ENCODE measurements at places on chromosomes 2 and 18.

- no peak for DNase-seq
Observed at GRCh38 chr18:79910563-79911343, 40.7 kb downstream of the SLC66A2 start.

GRCh38 chr2:95526360-95527341 is 42.1 kb upstream of the TRIM43B start:
- peak; percentile 65 for DNase-seq

GRCh38 chr2:128817813-128818212 is 499.1 kb upstream of the HS6ST1 start:
- no peak for DNase-seq

- no peak for DNase-seq
Observed at GRCh38 chr18:59699750-59700534, 2.7 kb upstream of the CCBE1 start.

DNA sequence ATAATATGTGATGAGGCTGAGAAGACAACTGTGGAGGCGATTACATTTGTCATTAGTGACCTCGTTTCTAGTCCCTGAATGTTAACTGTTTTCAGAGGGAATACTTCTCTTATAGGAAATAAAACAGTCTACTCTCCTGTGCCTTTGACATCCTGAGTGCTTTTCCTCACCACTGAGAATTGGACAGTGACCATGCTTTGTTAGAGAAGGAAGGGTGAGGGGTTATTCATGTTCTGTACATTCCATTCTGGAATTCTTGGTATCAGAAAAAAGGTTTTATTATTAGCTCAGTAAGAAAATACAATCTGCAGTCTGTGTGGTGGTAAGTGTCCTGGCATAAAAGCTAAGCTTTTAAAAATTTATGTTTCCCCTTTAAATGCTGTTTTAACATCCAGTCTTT is 58.8 kb downstream of the PARD3B start:
- no peak for DNase-seq

DNA sequence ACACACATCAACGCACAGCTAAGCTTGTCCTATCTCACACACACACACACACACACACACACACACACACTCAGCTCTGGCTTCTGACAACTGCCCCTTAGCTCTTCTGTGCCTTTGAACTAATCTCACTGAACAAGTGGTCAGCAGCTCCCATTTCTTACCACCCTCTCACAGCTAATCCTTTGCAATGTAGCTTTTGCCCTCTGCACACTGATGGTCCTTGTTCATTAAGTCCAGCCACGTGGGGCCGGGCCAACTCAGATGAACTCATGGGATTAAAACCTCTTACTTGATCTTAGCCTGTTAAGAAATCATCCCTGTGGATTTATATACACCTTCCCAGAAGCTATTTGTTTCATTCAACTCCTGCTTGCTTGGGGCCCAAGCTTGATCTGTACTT is 36.6 kb downstream of the DPYSL5 start:
- no peak for DNase-seq

DNA sequence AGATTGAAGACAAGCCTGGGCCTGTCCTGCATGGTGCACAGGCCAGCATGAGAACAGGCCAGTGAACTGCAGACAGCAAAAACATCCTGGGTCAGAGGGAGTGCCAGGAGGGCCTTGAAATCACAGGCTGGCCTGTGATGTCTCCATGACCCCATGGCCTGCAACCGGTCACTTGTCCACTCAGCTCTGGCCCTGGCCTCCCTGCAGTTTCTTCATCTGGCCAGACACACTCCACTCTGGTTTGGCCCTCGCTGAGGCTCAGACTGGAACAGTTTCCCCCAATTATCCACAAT is 12.6 kb downstream of the CYRIA start:
- no peak for DNase-seq

DNA sequence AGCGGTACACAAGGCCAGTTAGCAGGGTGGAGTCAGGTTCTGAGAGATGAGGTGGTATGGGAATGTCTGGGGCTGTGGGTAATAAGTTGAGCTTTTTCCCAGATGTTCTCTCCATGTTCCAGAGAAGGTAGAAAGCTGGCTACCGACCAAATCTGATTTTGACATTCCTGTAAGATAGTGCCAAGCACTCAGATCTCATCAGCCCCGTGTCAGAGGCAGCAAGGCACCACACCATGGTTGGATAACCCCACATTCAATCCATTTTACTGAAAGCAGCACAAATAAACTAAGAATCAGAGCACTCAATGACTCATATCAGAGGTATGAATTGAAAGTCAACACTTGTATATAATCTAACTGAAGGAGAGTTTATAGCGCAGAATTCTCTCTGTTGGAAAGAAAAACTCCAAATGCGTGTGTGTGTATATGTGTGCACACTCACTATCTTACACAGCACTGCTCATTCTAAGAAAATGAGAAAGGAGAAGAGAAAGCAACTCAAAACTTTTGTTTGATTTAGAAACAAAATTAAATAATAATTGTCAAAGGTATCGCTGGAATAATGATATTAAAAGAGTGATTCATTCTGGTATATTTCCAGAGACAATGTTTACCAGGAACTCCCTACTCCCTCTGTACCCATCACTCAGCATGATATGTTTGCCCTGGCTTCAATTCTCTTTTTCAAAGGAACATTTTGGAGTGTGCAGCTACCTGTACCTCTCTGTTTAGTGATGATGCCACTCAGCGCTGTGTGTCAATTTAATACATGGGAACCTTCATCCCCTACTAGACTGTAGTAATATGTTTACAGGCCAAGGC is 375.1 kb upstream of the ID2 start:
- no peak for DNase-seq

DNA sequence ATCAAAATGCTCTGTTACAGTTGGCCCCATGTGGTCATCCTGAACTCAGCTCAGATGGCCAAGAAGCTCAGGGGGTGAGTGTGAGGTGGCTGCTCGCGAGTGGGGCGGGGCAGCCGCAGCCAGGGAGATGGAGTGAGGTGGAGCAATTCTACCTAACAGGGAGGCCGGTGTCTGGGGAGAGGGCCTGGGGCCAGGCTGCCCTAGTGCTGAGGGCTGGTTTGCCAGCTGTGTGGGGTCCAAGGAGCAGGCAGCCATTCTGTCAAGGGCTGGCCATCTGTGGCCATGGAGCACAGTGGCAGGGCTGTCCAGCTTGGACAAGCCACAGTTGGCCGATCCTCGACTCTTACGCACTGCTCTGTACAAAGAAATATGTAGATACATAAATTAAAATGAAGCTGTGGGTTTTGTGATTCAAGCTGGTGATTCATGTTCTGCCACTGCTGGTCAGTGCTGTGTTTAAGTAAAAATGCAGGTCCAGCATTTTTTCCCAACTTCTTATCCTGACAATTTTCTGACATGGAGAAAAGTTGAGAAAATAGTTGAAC is 82.1 kb downstream of the HS6ST1 start:
- DNase-seq = no peak

DNA sequence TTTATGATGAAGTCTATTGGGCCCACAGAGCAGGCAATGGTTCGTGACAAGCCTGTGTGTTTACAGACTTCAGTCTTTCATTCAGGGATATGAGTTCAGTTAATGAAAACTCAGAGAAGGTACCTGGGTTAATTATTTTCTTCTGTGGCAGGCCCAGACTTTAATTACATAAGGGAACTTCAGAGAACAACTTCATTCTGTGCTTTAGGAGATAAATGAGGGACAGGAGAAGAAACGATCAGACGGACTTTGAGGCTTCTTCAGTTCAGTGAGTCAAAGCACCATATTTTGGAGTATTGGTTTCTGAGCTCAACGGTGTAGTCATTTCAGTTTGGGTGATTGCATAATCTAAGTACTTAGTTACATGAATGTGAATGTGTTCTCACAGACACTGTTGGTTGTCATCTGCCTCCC is 203.0 kb upstream of the KCNJ3 start:
- DNase-seq = no peak

GRCh38 chr2:160583146-160583535 is 89.5 kb upstream of the RBMS1 start:
- peak; percentile 26 for DNase-seq

- no peak for DNase-seq
Observed at GRCh38 chr2:54876764-54877163, 153.3 kb downstream of the EML6 start.

GRCh38 chr2:173434762-173435569 is 80.3 kb downstream of the CDCA7 start:
- DNase-seq = no peak

- no peak for DNase-seq
Observed at GRCh38 chr2:149219856-149220255, 110.5 kb upstream of the LYPD6 start.

DNA sequence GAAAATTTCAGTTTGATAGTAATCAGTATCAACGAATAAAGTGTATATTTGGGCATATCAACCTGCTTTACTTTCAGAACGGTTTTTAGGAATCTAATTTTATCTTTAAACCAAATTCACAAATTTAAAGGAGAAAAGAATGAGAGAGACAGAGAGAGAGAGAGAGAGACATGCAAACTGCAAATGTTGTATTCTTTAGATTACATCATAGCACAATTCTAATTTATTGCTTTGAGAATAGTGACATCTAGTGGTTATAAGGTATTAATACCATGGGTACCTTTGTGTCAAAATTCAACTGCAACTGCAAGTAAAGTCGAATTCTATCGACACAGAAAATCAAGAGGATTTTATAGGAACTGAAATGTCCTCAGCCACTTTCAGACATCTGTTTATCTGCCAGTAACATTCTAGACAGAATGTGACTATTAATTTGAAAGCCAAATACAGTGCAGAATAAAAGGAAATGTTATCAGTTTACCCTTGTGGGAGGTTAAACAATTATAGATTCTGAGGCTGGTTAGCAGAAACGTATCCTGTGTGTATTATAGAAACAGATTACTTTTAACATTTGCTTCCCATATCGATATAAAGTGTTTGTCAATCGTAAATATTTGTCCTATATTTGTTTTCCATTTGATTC is 529.8 kb upstream of the VRK2 start:
- DNase-seq = no peak

GRCh38 chr18:72720116-72720515 is 147.7 kb downstream of the NETO1 start:
- no peak for DNase-seq

DNA sequence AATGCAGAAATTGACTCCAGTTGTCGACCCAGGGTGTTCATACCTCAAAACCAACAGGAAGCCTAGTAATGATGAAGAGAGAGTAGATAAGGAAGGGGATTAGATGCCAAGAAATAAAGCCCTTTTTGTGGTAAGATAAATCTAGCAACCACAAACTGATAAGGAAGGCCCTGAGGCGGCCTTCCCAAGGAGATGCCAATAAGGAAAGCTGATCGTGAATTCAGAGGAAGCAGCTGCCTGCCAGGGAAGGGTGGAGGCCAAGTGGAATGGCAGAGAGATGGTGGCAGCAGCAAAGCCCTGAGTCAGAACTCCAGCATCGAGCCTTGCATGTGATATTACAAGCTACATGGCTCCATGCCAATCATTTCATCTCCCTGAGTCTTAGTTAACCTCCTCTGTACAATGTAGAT is 126.3 kb downstream of the IRS1 start:
- no peak for DNase-seq

DNA sequence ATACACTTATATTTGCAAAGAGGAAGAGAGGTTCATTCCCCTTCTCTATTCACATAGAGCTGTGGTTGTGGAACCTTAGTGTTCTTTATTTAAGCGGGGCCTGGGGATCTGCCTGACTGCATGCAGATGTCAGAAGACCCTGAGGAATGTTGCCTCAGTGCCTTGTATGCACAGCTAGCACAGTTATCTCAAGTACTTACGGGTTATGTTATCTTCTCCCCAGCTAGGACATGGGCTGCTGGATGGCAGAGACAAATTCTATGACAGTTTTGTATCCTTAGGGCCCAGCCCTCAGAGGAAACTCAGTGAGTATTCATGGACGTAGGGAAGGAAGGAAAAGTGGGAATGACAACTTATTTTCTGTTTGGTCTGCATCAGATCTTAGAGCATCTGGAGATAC is 37.7 kb upstream of the RTN4 start:
- DNase-seq = no peak

- DNase-seq = no peak
Observed at GRCh38 chr2:29817801-29818680, 103.3 kb downstream of the ALK start.

- DNase-seq = no peak
Observed at GRCh38 chr18:30487962-30488361, 554.6 kb downstream of the DSC3 start.

DNA sequence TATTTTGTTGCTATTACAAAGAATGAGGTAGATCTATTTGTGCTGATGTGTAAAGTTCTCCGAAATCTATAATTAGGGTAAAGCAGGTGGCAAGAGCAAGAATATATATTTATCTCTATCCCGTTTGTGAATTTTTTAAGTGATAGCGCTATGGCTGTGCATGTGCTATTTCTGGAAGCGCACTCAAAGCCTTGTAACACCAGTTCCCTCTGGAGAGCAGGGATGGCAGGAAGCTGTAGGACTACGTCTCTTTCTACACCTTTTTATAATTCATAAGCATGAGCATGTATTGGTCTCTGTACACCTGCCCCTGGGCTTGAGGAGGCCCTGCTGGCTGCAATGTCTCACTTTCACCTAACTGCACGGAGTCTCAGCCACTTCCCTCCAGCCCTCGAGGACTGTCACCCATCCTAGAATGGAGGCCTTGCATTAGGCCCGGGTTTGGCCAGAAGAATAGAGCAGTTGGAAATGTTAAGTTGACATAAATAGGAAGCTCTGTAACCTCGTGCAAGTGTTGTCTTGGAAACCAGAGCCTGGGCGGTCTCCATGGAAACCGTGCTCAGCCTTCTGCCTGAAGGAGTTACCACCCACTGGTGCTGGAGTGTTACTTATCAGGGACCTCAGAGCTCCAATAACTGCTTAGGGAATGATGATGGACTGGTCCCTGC is 20.9 kb downstream of the ITM2C start:
- DNase-seq = no peak

DNA sequence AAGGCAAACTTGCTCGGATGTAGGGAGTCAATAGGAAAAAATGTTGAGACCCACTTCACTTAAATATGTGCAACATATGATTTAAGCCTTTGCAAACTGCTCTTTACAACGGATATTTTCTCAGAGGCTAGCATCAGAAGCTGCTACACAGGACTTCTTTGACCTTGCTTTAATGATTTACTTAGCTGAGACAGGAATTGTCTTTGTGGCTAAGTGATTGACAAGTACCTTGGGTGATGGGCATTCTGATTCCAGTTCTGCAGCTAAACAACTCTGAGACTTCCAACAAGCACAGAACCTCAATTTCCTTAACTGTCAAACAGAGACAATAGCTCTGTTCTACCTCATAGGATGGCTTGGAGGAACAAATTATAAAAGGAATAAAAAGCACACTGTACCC is 150.2 kb downstream of the NCKAP5 start:
- DNase-seq = no peak

DNA sequence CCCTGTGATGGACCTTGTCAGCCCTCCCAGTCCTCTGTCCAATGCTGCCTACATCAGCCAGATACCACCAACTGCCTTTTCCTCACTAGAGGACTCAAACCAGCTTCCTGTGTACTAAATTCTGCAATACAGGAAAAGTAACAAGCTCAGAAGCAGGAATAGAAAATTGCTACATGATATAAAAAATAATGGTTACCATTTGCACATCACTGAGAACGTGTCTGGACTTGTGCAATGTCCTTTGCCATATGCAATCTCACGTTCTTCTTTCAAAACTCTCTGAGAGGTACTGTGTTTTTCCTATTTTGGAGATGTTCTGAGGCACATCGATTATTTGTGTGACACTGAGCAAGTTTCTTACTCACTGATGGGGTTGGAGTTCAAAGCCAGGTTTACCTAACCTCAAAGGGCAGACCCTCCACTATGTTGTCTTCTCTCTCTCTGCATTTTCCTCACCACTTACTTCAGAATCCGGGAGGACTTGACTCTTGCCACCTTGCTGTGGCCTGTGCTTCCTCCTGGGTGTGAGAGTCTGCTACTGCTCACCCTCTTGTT is 12.1 kb downstream of the UPP2 start:
- no peak for DNase-seq

GRCh38 chr2:61549546-61549945 is 11.4 kb upstream of the XPO1 start:
- DNase-seq = no peak
